Eye (tissue), 1 donor: ENCODE measurements at places on chromosomes 12 and 14.

GRCh38 chr12:9144730-9145106 is 29.0 kb upstream of the A2M start:
- no peak for DNase-seq

GRCh38 chr12:97398704-97399103 is 63.9 kb upstream of the RMST start:
- DNase-seq = peak; percentile 66

DNA sequence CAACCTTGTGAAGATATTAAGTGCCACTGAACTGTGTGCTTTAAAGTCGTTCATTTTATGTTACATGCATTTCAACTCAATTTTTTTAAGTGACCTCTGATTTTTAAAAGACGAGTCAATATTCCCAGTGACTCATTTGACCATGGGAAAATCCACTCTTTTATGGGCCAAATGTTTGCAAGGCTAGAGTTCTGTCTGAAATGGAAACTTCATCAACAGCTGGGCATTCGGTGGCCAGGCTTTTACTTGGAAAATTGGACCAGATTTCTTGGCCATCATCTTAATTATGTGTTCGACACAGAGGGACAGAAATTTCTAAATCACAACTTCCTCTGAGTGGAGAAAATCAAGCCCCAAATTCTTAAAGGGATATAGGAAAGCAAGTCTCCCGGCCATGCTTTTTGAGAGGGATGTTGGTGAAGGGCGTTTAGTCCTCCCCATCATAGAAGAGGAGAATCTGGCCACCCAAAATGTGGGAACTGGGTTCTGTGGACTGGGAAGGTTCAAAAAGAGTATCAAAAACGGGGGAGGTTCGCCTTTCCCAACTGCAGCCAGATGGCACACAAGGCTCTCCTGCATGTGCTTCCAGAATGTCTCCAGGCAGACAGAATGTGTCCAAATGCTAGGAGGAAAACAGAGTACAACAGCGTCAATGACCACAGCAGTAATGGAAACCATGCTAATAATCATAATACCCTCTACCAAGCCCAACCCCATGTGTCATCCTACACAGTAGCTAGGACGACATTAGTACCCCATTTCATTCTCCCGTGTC is 40.9 kb upstream of the FZD10 start:
- no peak for DNase-seq

GRCh38 chr12:87015352-87015751 is 759.2 kb upstream of the MGAT4C start:
- DNase-seq = no peak

- DNase-seq = no peak
Measured at GRCh38 chr14:104316723-104317491, 178.5 kb downstream of the KIF26A start.

DNA sequence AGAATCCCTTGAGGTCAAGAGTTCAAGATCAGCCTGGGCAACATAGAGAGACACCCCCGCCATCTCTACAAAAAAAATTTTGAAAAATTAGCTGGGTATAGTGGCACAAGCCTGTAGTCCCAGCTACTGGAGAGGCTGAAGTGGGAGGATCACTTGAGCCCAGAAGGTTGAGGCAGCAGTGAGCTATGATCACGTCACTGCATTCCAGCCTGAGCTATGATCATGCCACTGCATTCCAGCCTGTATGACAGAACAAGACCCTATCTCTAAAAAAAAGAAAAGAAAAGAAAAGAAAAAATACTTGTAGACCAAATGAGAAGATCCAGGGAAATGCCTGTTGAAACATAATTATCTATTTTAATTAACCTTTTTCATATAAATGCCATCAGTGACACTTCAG is 93.8 kb upstream of the MDM1 start:
- DNase-seq = no peak

DNA sequence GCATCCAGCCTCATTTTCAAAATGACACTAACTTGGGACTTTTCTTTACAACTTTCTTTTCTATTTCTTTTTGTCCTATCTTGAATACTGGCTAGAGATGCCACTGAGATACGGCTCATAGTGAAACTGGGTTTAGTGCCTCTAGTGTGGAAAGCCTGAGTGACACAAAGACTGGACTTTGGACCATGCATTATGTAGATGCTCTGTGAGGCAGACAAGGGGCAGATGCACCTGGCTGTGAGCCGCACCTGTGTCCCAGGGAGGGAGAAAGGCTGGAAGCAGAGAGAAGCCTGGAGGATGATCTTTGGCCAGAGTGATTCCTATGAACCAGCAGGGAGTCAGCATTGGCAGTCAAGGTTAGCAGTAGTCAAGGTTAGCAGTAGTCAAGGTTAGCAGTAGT is 852.3 kb upstream of the TMEM132C start:
- DNase-seq = no peak

DNA sequence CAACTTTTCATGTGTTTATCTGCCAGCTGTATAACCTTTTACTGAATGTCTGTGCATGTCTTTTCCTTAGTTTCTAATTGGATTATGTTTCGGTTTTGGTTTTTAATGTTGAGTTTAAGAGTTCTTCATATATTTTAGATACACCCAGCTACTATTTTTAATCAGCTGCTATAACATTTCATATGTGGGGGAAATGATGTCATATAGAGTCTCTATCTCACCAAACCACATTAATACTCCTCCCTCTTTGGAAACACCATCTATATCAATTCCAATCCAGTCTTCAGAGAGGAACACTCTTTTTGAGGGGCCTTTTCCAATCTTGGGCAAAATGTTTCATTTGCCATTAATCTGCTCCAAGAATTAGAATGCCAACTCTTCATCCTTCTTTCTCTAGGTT is 28.5 kb upstream of the GCH1 start:
- DNase-seq = no peak

- DNase-seq = no peak
Measured at GRCh38 chr12:90543841-90544240, 411.1 kb downstream of the CCER1 start.
